ENCODE measurements at places on chromosomes 4 and X. TPM values are rescaled to one million over a fixed set of nuclear protein-coding genes. Genes with fewer than 3 reads are reported as not detected.

ASMT gene
- total RNA-seq, result not detected

SYP gene
- total RNA-seq, result under 0.01 TPM

LAP3 gene
- total RNA-seq, result 178 TPM

MAPK10 gene
- under 0.01 TPM for total RNA-seq

MAOB gene
- not detected for total RNA-seq

HTR2C gene
- not detected for total RNA-seq

NUP62CL gene
- not detected for total RNA-seq

NDNF gene
- not detected for total RNA-seq

ZFP92 gene
- 0.57 TPM for total RNA-seq

IRS4 gene
- not detected for total RNA-seq

SMIM10L2A gene
- total RNA-seq, result 1.3 TPM

MAB21L2 gene
- total RNA-seq, result 0.48 TPM

GLRA3 gene
- total RNA-seq, result not detected

KCNIP4 gene
- total RNA-seq, result not detected

UGT2A1 gene
- total RNA-seq, result 0.33 TPM

OGT gene
- 197 TPM for total RNA-seq

TEX13D gene
- total RNA-seq, result not detected

MORC4 gene
- 12.6 TPM for total RNA-seq

TEX13C gene
- total RNA-seq, result not detected

NUDT11 gene
- 2.4 TPM for total RNA-seq

ITIH6 gene
- not detected for total RNA-seq

SYTL5 gene
- 0.10 TPM for total RNA-seq

CPE gene
- total RNA-seq, result 4.6 TPM

ACOX3 gene
- total RNA-seq, result 54.5 TPM

HTN3 gene
- total RNA-seq, result not detected

FAM47A gene
- not detected for total RNA-seq

TMEM255A gene
- total RNA-seq, result not detected

IL13RA2 gene
- total RNA-seq, result 0.19 TPM

SPANXN3 gene
- total RNA-seq, result not detected

BCAP31 gene
- total RNA-seq, result 312 TPM

PFKFB1 gene
- 0.10 TPM for total RNA-seq

ZMAT1 gene
- 2.4 TPM for total RNA-seq

COL4A6 gene
- total RNA-seq, result 0.65 TPM
